Activated CD8-positive, alpha-beta memory T cell treated with anti-CD3 and anti-CD28 coated beads, Interleukin-2, amount 10 ng/mL, durations not matched to agents 7 days and 5 days (primary cell): ENCODE measurements at places on chromosomes 1 and 21. TPM values are rescaled to one million over a fixed set of nuclear protein-coding genes. Genes with fewer than 3 reads are reported as not detected.

DNA sequence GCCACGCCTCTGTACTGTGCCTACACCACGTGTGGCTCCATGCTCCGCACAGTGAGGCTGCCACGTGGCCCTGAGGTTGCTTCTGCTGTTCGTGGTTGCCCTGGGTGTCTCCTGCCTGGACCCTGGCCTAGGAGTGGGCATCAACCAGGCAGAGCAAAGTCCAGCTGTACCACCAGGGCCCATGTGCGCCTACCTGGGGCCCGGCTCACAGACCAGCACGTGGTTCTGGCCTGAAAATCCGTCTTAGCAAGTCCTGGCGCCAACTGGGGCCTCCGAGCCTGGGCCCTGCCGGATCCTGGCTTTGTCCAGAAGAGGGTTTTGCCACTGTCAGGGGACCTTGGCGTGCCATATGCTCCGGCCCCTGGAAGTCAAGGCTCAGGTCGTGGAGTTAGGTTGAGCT is 107.1 kb upstream of the TTC34 start:
- no peak overlapping the region for H3K4me3 ChIP-seq
- no peak for DNase-seq
- H3K27ac ChIP-seq = no peak overlapping the region
- H3K36me3 ChIP-seq = no peaks in the 10 kb centered on the region
- H3K27me3 ChIP-seq = no peaks in the 10 kb centered on the region

GRCh38 chr1:152752225-152752624 is 5.6 kb upstream of the KPRP start:
- no peak overlapping the region for H3K4me3 ChIP-seq
- no peak overlapping the region for H3K27ac ChIP-seq
- H3K27me3 ChIP-seq = peaks cover 30% of the 10 kb centered on the region
- no peak for DNase-seq

- peaks cover 64% of the 10 kb centered on the region for H3K36me3 ChIP-seq
- peaks cover 15% of the 10 kb centered on the region for H3K4me1 ChIP-seq
- no peak for DNase-seq
- peak overlapping the region; percentile 62 for H3K27ac ChIP-seq
- no peaks in the 10 kb centered on the region for H3K27me3 ChIP-seq
These were observed 90.1 kb downstream of the PKN2 start for GRCh38 chr1:88774151-88774556.

- H3K4me3 ChIP-seq = no peak overlapping the region
- DNase-seq = no peak
- H3K27me3 ChIP-seq = no peaks in the 10 kb centered on the region
- peaks cover 2% of the 10 kb centered on the region for H3K36me3 ChIP-seq
- H3K27ac ChIP-seq = no peak overlapping the region
These were observed 72.0 kb downstream of the GDAP2 start for GRCh38 chr1:117857418-117857817.

GJA8 gene
- total RNA-seq = not detected

- DNase-seq = no peak
- peaks cover 1% of the 10 kb centered on the region for H3K4me1 ChIP-seq
- H3K36me3 ChIP-seq = no peaks in the 10 kb centered on the region
- H3K27ac ChIP-seq = no peak overlapping the region
These were observed 48.6 kb downstream of the NOS1AP start for GRCh38 chr1:162118063-162118462.
